Eye (tissue), 1 donor: ENCODE measurements at places on chromosomes 1 and 21.

DNA sequence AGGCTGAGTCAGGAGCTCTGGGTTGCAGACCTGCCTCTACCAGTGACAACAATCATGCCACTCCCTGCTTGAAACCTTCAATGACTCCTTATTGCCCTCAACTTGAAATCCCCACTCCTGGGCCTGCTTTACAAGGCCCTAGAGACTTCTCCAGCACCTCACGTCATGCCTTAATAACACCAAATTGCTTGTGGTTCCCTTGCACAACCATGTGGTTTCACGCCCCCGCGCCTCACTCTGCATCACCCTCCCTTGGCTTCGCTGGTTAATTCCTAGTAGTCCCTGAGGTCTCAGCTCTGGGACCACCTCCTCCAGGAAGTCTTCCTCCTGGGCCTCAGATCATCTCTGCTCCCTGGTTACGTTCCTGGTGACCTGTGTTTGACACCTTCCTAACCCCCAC, 33.0 kb downstream of the EPHA2 start:
- DNase-seq: no peak

GRCh38 chr1:47416319-47417169, 459 bp downstream of the FOXE3 start:
- peak; percentile 66 for DNase-seq

DNA sequence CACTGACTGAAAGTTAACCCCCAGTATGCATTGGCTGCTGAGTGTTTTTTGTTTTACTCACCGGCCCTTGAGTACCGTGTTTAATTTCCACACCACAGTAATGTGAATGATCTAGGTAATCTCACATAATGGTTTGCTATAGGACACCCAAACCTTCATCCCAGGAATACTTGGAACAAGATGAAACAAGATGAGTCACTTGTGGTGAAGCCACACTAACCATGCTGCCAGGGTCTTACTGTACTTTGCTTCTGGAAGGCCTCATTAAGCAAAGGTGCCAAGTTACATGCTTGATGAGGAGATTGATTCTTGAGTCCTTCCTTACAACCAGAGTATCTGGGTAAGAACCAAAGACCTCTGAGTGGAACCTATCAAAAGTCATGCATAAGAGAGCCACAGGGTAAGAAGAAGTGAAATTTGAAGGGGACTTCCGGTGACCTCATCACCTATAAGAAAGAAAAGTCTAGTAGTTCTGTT, 163.3 kb downstream of the NRIP1 start:
- DNase-seq: no peak

- peak; percentile 38 for DNase-seq
Observed at GRCh38 chr1:234926559-234927311, 201.9 kb downstream of the TOMM20 start.

GRCh38 chr1:230501849-230502248, 75.7 kb upstream of the PGBD5 start:
- peak; percentile 39 for DNase-seq

- no peak for DNase-seq
Observed at GRCh38 chr21:32786826-32787225, 15.3 kb upstream of the PAXBP1 start.

GRCh38 chr1:64282351-64282750, 78.9 kb downstream of the UBE2U start:
- peak; percentile 81 for DNase-seq

DNA sequence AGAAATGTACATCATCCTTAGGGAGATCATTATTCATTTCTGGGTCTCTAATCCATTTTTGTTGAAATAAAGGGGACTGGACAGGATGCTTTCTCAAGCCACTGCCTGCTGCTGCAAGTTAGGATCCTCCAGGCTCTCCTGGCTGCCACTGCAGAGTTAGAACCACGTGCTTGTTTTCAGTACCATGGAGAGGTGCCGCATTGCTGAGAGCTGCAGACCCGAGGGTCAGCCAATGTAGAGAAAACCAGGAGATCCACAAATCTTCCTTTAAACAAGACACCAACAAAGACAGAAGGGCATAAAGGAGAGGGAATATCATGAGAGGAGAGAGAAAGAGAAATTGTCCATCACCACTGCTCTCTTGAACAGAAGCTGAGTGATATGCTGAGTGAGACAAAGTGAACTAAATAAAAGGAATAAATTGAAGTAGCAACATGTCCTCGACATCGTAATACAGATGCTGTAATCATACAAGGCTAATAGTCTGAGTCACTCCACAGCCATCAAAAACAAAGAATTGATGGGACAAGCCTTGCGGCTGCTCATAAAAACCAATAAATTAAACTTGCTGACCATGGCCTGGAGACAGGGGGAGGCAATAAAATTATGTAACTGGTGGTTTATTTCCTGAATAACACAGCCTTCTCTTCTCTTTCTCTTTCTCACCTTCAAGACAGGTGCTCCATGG, 255.7 kb downstream of the OMA1 start:
- peak; percentile 86 for DNase-seq

GRCh38 chr1:114609826-114610225, 28.4 kb upstream of the BCAS2 start:
- DNase-seq: no peak

GRCh38 chr1:30892671-30893073, 15.9 kb downstream of the SDC3 start:
- no peak for DNase-seq

DNA sequence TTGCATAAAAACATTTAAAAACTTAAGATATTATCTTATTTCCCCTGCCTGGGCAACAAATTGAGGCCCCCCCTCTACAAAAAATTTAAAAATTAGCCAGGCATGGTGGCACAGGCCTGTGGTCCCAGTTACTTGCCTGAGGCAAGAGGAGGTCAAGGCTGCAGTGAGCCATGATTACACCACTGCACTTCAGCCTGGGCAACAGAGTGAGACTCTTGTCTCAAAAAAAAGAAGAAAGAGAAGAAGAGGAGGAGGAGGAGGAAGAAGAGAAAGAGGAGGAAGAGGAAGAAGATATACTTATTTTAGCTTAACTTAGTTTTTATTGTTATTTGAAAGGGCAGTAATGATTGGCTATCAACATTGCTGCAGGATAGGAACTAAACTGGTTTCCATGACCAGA, 73.8 kb upstream of the IPO9 start:
- no peak for DNase-seq
